ENCODE measurements at places on chromosomes 3 and 15.

DNA sequence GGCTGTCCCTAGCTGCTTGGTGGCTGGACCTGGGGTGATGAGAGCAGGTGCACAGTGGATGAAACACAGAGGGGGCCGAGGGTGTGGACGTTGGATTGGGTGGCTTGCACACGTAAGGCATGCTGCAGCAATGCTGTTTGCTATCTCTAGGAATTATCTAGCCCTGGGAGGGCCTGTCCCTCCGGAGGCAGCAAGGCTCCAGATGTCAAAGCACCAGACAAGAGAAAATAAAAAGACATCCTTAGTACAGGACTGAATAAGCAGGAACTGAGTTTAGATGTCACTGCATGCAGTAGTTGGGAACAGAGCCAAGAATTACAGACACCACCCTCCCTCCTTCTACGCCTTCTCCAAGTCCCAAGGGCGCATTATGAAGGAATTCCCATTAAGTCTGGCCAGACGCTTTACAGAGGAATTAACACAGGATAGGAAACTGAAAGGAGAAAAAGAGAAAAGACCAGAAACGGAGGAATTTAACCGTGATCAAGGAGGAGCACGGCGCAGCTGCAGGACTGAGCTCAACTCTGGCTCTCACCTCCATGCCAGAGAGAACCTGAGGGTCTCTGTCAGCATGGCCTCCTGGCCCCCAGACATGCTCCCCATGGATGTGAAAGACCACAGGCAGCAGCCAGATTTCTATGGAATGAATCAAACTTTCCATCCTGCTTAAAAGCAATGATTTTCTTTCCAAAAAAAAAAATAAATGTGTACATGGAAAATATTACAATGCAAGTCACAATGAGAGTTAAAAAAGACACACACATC lies 13.8 kb downstream of the ATP10A start:
- no peak for DNase-seq

- DNase-seq = no peak
Observed at GRCh38 chr3:184908859-184909258, 96.9 kb downstream of the VPS8 start.

DNA sequence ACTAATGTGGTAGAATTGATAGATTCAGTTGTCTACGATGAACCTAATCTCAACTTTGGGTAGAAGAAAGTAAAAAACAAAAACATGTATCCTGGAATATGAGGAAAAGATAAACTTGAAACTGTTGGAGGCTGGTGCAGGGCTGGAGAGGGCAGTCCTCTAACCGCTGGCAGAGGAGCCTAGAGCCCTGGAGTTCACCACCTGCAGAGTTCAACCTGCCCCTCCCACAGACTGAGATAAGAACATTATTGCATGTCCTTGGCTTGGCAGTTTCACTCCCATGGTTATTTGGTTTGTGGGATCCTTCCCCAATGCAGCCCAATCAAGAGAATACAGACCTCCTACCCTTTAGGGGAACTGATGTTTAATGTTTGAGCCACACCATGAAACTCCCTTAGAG lies 53.2 kb upstream of the GATM start:
- no peak for DNase-seq

- no peak for DNase-seq
Observed at GRCh38 chr3:139299261-139300132, 44.3 kb upstream of the MRPS22 start.

- DNase-seq = no peak
Observed at GRCh38 chr3:125129512-125129997, 73.8 kb upstream of the HEG1 start.

GRCh38 chr15:66399276-66399675 lies 12.6 kb downstream of the MAP2K1 start:
- DNase-seq = no peak

- DNase-seq = no peak
Observed at GRCh38 chr15:37046876-37047614, 53.3 kb downstream of the MEIS2 start.

- DNase-seq = no peak
Observed at GRCh38 chr3:136535906-136536305, 216.3 kb downstream of the STAG1 start.

DNA sequence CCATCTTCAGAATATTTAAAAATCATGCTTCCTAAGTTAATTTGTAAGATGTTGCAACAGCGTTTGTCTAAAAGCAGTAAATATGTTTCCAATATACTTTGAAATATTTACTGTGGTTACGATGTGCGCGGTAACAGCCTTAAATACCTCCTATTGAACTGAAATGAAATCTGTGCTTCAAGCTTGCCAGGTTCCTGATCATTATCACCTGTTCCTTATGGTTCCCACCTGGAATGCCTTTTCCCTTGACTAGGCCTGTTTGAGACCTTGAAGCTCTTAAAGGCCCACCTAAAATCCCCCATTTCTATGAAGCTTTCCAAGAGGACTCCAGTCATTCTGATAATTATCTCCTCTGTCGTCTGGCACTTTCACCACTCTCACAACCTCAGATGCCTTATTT lies 146.7 kb downstream of the NAALADL2 start:
- DNase-seq = no peak

Measured in activated T-helper 1 cell treated with anti-CD3 and anti-CD28 coated beads, Interleukin-2, amount 50 U/mL, for 16 hours (primary cell).